Right atrium auricular region (tissue), 2 donors: ENCODE measurements at places on chromosomes 2 and 18.
A peak's percentile ranks its signal among the peaks of the same experiment; 100 is the strongest.

GRCh38 chr18:32624182-32624723 lies 148.6 kb downstream of the KLHL14 start:
- no peak overlapping the region for H3K4me3 ChIP-seq
- no peaks in the 10 kb centered on the region for H3K27me3 ChIP-seq
- H3K4me1 ChIP-seq: no peaks in the 10 kb centered on the region
- H3K27ac ChIP-seq: no peak overlapping the region
- no peak for DNase-seq

GRCh38 chr2:188285049-188285448 lies 6.6 kb upstream of the GULP1 start:
- DNase-seq: no peak
- no peaks in the 10 kb centered on the region for H3K27me3 ChIP-seq
- H3K4me3 ChIP-seq: no peak overlapping the region
- H3K27ac ChIP-seq: no peak overlapping the region
- no peaks in the 10 kb centered on the region for H3K36me3 ChIP-seq

GRCh38 chr2:239000500-239001073 lies 152.7 kb downstream of the TWIST2 start:
- H3K4me3 ChIP-seq: no peak overlapping the region
- no peaks in the 10 kb centered on the region for H3K36me3 ChIP-seq
- H3K27ac ChIP-seq: no peak overlapping the region
- no peaks in the 10 kb centered on the region for H3K4me1 ChIP-seq

DNA sequence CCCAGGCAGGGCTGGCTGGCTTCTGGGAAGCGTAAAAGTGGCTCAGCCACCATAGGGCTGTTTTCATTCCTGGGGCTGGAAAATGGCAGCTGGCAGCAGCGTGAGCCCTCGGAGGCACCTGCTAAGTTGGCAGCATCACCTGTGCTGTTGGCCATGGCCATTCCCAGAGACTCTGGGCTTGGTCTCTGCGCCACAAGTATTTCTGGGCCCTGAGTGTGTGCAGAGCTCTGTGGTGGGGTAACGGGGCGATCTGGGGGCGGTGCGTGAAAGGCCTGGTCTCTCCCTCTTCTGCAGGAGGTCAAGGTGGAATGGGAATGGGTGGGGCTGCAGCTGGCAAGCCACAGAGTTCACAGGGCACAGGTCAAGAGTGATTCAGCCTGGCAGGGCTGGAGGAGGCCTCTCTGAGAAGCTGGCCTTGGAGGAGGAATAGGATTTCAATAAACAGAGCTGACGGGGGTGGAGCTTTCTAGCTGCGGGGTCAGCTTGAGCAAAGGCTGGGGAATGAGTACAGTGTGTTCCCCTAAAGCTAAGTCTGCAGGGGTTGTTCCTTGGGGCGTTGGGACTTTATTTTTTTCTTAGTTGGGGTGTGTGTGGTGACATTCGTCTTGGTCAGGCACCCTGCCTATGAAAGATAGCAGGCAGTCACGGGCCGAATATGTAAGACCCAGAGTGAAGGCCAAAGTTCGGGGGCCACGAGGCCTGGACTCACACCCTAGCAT lies 10.3 kb upstream of the NTSR2 start:
- H3K4me1 ChIP-seq: no peaks in the 10 kb centered on the region
- H3K27ac ChIP-seq: no peak overlapping the region
- no peaks in the 10 kb centered on the region for H3K27me3 ChIP-seq

DNA sequence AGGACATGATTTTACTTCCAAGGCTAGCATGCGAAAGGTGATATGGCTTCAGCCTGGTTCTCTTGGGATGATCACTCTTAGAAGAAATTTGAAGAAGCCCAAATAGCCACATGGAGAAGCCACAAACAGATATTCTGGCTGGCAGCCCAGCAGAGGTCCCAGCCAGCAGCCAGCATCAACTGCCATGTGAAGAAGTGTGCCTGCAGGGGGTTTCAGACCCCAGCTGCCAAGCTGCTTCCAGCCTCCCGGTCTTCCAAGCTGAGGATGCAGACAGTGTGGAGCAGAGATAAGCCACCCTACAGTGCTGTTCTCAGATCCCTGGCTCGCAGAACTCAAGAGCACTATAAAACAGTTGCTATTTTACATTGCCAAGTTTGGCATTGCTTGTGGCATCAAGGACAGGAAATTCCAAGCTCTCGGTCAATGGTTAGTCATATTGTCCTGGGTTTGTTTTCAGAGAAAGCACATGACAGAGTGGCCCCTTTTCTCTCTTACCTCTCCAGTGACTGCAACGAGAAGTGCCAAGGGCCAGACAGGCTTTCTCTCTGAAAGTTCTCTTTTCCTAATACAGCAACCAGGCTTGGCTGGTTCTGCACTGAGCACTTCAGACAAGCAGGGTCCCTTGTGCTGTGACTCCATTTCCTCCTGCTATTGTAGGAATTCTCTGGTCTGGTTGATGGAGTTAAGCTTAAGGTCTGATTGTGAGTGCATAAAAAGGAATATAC lies 223.7 kb downstream of the ANKRD30B start:
- H3K27ac ChIP-seq: no peak overlapping the region
- no peaks in the 10 kb centered on the region for H3K36me3 ChIP-seq
- H3K4me3 ChIP-seq: no peak overlapping the region
- H3K27me3 ChIP-seq: no peaks in the 10 kb centered on the region
- DNase-seq: no peak

- H3K4me3 ChIP-seq: no peak overlapping the region
- H3K36me3 ChIP-seq: no peaks in the 10 kb centered on the region
- H3K27me3 ChIP-seq: no peaks in the 10 kb centered on the region
These were observed 39.1 kb upstream of the FAM124B start for GRCh38 chr2:224440988-224441387.

DNA sequence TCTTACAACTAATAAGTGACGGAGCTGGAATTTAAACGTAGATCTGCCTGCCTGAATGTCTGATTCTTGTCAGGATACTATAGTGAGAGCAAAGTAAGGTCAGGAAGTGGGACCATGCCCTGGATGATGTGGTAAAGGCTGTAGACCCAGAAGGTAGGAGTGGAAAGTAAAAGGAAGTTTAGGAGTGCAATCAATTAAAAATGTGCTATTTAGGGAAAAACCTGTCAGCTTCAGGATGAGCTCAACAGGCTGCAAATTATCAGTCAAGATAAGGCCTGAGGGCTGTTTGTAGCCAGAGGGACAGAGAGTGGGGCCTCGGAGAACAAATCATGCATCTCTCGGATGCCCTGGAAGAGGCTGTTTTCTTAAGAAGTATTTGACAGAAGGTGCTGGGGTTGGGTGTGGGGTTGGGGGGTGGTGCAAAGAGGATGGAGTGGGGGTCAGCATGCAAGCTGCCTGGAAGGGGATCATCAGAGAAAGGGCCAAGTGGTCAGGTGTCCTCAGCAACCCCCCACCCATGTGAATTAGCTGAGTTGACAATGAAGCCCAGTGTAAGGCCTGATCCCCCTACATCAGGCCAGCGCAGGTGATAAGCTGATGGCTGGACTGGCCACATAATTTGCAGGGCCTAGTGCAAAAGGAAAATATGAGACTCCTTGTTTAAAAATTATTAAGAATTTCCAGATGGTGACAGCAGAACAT lies 53.2 kb upstream of the MAPRE3 start:
- peaks cover 11% of the 10 kb centered on the region for H3K4me1 ChIP-seq
- no peak overlapping the region for H3K4me3 ChIP-seq
- no peaks in the 10 kb centered on the region for H3K36me3 ChIP-seq
- H3K27me3 ChIP-seq: no peaks in the 10 kb centered on the region
- peak; percentile 38 for DNase-seq

GRCh38 chr2:239239607-239240413 lies 161.0 kb downstream of the HDAC4 start:
- no peaks in the 10 kb centered on the region for H3K27me3 ChIP-seq
- H3K4me1 ChIP-seq: peaks cover 68% of the 10 kb centered on the region
- DNase-seq: peak; percentile 69
- peak overlapping the region; percentile 94 for H3K27ac ChIP-seq
- H3K36me3 ChIP-seq: no peaks in the 10 kb centered on the region

DNA sequence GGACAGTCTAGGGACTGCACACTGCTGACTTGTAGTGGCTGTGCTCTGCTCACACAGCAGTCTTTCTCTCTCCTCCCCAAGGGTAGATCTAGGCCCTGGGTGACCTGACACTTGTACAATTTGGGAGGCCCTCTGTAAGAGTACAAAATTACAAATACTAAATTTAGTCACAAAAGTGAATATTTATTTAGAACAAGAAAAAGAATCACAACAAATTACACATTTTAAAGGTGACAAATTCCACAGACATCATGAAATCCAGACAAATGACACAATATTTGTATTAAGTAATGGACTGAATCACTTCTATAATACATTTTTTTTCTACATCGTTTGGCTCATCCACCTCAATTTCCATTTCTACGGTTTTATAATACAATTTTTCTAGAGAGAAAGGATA lies 496.4 kb downstream of the TXNL1 start:
- no peak overlapping the region for H3K4me3 ChIP-seq
- no peaks in the 10 kb centered on the region for H3K36me3 ChIP-seq
- H3K4me1 ChIP-seq: no peaks in the 10 kb centered on the region
- no peak overlapping the region for H3K27ac ChIP-seq

- H3K27ac ChIP-seq: no peak overlapping the region
- H3K4me3 ChIP-seq: no peak overlapping the region
- H3K27me3 ChIP-seq: no peaks in the 10 kb centered on the region
- H3K4me1 ChIP-seq: no peaks in the 10 kb centered on the region
- no peak for DNase-seq
These were observed 59.2 kb downstream of the ACVR2A start for GRCh38 chr2:147904051-147904450.

- no peak for DNase-seq
- H3K27me3 ChIP-seq: no peaks in the 10 kb centered on the region
- H3K4me1 ChIP-seq: no peaks in the 10 kb centered on the region
- no peaks in the 10 kb centered on the region for H3K36me3 ChIP-seq
- H3K27ac ChIP-seq: no peak overlapping the region
These were observed 635.5 kb upstream of the NETO1 start for GRCh38 chr18:73503326-73503725.

DNA sequence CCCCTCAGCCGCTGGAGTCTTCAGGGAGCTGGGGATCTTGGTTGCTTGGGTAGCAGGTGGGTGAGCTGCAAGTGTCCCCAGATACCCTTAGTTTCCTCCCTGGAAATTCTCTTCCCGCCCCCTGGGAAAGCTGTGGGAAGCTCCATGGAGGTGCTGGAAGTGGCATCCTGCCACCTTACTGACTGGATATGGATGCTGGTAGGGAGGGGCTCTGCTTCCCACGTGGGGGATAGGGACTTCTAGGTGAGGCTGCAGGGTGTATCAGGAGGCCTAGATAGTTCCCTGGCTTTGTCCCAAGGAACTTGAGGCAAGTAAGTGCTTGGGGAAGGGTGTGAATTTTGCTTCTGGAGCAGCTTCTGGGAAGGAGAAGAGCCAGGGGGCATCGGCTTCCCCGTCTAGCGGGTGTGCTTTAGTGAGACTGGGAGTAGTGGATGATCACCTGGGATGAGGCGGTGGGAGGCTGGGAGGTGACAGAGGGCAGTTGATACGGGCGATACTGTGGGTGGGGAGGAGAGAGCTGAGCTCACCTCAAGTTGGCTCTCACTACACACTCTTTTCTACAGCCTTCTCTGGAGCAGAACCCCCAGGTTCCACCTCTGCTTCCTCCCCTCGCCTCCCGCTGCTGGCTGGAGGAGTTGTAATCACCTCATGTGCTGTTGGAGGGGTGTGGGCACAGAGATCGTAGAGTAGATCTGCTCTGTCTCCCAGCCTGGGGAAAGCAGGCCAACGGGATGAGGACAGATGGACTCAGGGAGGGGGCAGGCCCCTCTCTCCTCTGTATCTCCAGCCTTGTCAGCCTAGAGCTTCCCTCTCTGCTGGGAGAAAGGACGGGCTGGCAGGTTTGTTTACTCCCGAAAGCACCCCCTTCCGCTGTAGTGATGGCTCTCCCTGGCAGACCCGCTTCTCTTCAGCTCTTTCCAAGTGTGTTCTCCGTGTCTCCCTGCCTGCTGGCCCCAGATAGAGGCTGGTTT lies 19.8 kb downstream of the TET3 start:
- DNase-seq: no peak
- no peaks in the 10 kb centered on the region for H3K27me3 ChIP-seq
- H3K27ac ChIP-seq: no peak overlapping the region

DNA sequence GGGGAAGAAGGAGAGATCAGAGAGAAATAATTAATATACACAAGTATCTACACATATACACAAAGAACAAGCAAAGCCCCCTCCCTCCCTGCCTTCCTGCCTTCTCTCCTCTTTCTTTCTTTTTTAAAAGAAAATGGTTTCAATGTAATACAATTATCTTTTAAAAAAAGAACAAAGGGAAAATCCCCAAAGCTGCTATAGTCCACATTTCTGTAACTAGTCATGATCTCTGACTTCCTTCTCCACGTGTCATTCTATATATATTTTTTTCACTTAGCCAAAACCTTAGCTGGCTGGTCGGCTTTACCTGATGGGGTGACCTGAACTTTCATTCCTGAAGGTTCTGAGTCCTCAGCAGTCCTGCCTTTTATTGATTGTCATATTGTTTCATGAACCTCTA lies 44.3 kb downstream of the MAP3K20 start:
- H3K4me1 ChIP-seq: no peaks in the 10 kb centered on the region
- DNase-seq: no peak

DNA sequence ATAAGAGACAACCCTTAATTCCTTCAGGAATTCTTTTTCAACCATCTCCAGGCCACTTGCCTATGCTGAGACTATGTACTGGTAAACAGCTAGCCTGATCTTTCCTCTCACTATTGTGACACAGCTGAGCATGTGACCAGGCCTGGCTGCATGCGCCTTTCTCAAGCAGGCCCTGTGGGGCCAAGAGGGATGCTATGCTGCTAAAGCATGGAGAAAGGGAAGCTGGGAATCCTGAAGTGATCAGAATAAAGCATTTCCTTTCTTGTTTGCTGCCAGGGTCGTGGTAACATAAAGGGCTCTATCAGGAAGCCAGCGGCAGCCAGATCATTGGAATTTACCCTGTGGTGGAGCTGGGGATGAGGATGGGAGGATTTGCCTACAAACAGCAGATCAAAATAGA lies 29.8 kb upstream of the LCLAT1 start:
- no peaks in the 10 kb centered on the region for H3K27me3 ChIP-seq
- peak overlapping the region; percentile 42 for H3K27ac ChIP-seq
- peak; percentile 82 for DNase-seq
- H3K4me1 ChIP-seq: no peaks in the 10 kb centered on the region
- no peaks in the 10 kb centered on the region for H3K36me3 ChIP-seq
- H3K4me3 ChIP-seq: no peak overlapping the region

DNA sequence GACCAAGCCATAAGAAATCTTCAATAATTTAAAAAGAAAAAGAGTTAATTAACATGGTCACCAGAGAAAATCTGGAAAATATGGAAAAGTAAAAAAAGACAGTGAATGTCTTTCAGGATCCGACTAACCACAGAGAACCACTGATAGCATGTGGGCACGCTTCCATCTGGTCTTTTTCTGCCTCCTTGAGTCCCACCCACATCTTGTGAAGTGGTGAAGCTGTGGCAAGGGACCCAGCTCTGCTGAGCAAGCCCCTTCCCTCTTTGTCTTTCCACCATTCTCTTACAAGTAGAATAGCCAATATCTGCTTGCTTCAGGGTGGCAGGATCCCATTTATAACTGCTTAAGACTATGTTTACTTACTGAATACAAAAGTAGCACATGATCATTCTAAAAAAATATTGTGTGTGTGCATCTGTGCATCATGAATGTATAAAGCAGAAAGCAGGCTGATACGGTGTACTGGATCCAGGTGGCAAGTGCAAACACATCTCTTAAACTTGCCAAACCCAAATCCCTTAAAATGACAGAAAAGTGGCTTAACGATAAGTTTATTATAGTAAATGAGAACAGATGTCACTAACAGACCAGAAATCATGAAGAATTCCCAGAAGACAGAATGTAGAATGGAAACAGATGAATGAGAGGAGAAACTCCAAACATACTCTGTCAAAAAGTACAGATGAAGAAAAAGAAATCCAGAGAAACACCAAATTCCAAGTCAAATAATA lies 52.3 kb downstream of the FOXI3 start:
- no peaks in the 10 kb centered on the region for H3K4me1 ChIP-seq
- no peak overlapping the region for H3K27ac ChIP-seq
- no peak for DNase-seq
- no peaks in the 10 kb centered on the region for H3K27me3 ChIP-seq
- no peaks in the 10 kb centered on the region for H3K36me3 ChIP-seq
